ENCODE measurements at places on chromosomes 5 and 9.

DNA sequence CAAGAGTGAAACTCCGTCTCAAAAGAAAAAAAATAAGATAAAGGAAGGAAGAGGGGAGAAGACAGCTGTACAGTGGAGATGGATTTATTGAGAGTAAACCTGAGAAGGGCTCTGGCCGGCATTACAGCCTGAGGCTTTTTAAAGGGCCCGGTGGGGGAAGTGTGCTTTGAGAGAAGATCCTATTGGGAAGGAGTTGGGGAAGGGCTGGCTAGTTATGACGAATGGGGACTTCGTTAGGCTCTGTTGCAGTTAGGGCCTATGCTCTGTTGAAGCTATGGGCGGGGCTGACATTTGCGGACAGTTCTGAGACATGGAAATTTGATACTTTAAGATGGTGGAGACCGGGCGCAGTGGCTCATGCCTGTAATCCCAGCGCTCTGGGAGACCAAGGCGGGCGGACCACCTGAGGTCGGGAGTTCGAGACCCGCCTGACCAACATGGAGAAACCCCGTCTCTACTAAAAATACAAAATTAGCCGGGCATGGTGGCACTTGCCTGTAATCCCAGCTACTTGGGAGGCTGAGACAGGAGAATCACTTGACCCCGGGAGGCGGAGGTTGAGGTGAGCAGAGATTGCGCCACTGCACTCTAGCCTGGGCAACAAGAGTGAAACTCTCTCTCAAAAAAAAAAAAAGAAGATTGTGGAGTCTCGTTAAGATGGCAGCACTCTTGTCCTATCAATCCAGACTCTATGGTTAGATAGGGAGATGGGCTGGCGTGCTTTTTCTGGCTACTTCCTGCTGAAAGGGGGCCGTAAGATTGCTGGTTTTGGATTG, 33.2 kb downstream of the C9orf50 start:
- no peak for DNase-seq

- no peak for DNase-seq
These were observed 39.7 kb downstream of the BNC2 start for GRCh38 chr9:16830806-16831205.

- no peak for DNase-seq
These were observed 17.5 kb upstream of the GPX3 start for GRCh38 chr5:151002681-151003502.

DNA sequence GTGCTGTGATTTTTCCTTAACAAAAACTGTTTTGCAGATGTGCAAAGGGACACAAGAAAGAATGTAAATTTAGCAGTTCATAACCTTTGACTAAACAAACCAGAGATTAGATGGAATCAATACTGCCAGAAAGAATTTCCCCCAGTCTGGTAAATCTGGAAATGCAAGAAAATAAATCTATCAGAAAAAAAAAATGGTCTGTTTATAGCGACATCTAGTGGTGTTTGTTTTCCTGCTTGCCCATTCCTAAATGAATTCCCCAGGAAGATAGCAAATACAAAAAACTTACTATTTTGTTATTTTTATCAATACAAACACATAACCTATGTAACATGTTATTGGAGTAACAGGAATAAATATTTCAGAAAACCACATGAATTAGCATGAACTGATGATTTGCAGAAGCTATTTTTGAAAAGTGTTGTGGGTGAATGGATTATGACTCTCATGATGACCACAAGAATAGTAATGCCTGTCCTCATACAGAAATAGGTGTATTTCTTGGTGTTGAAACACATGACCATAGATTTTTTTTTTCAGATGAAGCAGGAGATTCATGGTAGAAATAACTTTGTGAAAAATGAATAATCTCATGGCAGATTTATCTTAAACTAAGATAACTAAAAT, 1703.8 kb downstream of the MAT2B start:
- DNase-seq = no peak

GRCh38 chr5:61525512-61526206, 193.6 kb downstream of the ZSWIM6 start:
- no peak for DNase-seq

GRCh38 chr9:87382900-87383299, 114.8 kb upstream of the DAPK1 start:
- no peak for DNase-seq

- DNase-seq = no peak
These were observed 430.9 kb downstream of the CHSY3 start for GRCh38 chr5:130335117-130335516.

DNA sequence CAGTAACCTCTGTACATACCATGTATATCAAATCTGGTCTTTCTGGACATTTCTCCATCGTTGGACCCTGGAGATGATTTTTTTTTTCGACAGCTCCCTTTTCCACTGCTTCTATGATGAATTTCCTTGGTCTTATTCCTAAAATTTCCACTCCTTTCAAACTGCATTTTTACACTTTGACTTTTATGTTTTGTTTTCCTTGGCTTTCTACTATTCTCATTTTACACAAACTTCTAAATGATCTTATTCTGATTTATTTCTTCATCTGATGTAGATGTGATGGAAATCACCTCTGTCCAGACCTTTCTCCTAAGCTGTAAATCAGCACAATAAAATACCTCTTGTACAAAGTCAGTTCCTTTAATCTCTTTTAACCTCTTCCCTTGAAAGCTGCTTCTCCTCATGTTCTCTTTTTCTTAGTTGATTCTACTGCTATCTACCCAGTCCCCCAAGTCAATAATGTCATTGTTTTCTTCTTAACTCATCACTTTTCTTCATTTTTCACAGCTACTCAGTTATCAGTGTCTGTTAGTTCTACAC, 48.7 kb upstream of the TUSC1 start:
- DNase-seq = no peak

DNA sequence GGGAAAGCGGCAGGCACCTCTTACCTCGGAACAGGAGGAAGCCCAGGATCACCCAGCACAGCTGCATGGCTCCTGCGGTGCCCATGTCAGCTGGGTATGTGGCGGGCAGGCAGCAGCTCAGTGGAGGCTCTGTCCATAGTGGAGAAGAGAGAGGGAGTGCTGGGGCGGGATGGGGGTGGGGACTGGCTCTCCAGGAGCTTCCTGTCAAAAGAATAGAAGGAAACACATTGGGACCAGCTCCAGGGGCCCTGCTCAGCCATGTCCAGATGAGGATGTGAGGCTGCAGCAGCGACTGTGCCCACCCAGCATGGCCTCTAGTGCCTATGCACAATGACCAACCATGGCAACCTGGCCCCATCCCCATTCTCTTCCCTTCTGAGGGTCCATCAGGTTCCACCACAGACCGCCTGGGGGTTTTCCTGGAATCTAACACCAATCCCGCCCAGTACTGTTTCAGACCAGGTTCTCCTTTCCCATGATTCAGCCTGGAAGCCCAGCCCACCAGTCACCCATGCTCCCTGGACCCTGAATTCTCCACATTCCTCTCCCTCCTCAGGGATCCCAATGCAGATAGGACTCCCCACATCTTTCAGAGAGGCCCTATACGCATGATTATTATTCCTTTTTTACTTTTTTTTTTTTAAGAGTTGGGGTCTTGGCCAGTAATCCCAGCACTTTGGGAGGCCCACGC, at the start of gene ECSCR:
Gene ECSCR (minus strand): TSS at position 158 of the 691 bp plus-strand sequence. CDS start 73 bp downstream, at position 85.
- no peak for DNase-seq

GRCh38 chr5:179061025-179061424, 852 bp downstream of the ZNF354C start:
- no peak for DNase-seq

- DNase-seq = no peak
These were observed 19.3 kb downstream of the KYAT1 start for GRCh38 chr9:128862401-128862851.

GRCh38 chr5:130992095-130992494, 173.0 kb downstream of the HINT1 start:
- DNase-seq = no peak

- no peak for DNase-seq
These were observed 98.2 kb downstream of the DPYSL3 start for GRCh38 chr5:147411359-147412319.

- DNase-seq = peak; percentile 74
These were observed 11.1 kb upstream of the AQP3 start for GRCh38 chr9:33458444-33458843.

DNA sequence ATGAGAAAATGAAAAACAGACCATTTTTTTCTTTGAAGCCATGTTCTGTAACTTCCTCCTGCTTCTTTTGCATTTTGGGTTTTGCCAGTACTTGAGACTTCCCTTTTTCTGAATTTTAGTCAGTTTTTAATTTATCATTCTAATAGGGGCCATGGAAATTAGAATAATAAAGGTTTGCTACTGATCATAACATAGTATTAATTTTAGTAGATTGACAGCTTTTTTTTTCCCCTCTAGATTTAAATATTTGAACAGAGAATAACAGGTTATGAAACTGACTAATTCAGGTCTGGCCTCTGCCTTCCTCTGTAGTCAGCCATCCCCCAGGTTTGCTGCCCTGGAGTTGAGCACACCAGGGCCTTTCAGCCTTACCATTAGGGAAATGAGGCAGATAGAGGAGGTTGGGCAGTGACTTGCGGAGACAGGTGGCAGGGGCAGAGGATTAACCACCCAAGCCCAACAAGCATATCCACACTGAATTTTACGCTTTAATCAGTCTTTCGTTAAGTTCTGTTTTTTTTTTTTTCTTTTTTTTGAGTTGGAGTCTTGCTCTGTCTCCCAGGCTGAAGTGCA, 80.1 kb upstream of the TNFAIP8 start:
- DNase-seq = peak; percentile 67

DNA sequence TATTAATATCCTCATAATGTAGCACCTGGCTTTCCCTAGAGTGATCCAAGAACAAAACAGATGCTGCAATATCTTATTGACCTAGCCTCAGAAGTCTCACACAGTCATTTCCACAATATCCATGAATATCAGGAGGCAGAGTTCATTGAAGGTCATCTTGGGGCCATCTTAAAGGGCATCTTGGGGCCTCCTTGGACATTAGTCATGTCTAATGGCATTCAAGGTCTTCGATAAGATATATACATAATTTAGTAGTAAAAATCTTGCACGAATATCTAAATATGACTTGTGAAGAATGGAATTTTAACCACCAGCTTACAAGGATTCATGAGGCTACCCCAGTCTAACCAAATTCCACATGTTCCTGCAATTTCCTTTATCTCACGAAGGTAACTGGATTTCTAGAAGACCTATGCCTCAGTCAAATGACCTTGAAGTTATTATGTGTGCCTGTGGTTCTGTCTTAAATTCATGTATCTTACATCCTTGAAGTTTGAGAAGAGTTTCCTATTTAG, 163.6 kb upstream of the SPEF2 start:
- no peak for DNase-seq

- no peak for DNase-seq
These were observed 42.8 kb downstream of the RASGEF1C start for GRCh38 chr5:180166176-180166575.

GRCh38 chr5:134524826-134525682, at the start of gene JADE2:
Gene JADE2, plus strand, starts transcription at chr5:134525670. Its CDS starts 10,188 bp downstream, at chr5:134535858.
- peak; percentile 74 for DNase-seq

GRCh38 chr9:71504636-71505035, 263.7 kb downstream of the CEMIP2 start:
- no peak for DNase-seq

- DNase-seq = no peak
These were observed 1.6 kb upstream of the SMIM32 start for GRCh38 chr5:136194576-136194975.

GRCh38 chr9:120392245-120392644, 187.7 kb downstream of the CDK5RAP2 start:
- no peak for DNase-seq

DNA sequence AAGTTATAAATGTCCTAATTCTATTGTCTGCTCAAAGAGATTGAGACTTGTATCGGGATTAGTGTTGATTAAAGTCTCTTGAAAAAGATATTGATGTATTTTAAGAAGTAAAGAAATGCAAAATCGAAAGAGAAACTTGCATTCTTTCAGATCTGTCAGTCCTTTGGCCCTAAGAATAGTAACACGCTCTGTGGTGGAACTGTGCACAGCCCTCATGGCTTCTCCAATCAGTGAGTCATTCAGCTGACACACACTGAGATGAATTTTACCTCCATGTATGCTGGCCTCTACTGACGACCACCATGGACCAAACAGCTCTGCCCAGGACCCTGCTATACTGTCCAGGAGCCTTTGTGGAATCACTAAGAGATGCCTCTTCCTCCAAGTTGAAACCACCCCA, 232.4 kb downstream of the ESM1 start:
- DNase-seq = peak; percentile 51

GRCh38 chr5:120386981-120387380, 77.1 kb upstream of the PRR16 start:
- DNase-seq = no peak

- DNase-seq = no peak
These were observed 93.5 kb downstream of the HRH2 start for GRCh38 chr5:175751369-175751768.

GRCh38 chr9:119707228-119707845, 338.1 kb upstream of the BRINP1 start:
- no peak for DNase-seq

DNA sequence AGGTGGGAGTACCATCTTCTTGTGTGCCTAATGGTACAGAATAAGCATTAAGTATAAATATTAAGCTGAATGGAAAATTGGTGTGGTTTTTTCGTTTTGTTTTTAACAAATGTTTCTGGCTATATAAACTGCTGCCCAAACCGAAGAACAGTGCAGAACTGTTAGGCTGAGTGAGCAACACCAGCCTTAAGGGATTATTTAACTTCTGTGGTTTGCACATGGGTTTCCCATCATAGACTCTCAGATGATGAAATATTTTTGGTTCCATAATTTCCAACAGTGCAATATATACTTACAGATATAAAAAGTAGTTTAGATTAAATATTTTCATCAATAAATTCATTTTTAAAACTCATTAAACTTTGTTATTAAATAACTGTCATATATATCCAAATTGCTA, 16.4 kb downstream of the C5orf63 start:
- no peak for DNase-seq

DNA sequence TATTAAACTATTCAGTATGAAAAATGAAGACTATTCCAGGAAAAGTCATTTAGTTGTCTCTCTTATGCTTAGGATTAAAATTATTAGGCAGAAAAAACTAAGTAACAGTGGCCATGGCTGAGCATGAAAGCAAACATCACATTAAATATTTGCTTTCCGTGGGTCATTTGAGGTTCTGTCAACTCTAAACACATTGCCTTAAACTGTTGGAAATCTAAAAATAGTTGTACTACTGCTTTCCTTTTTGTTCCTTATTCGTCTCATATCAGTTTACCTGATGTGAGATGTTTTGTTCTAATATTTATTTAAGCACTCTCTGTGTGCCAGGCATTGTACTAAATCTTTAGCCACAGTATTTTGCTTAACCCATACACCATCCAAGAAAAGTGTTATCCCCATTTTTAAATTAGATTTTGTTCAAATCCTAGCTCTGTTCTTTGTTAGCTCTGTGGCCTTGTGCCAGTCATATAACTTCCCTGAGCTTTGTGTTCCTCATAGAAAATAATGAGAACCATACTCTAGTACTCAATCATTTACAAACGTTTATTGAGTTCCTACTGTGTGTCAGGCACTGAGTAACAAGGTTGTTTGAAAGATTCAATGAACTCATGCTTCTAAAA, 18.7 kb upstream of the ZNF608 start:
- no peak for DNase-seq

DNA sequence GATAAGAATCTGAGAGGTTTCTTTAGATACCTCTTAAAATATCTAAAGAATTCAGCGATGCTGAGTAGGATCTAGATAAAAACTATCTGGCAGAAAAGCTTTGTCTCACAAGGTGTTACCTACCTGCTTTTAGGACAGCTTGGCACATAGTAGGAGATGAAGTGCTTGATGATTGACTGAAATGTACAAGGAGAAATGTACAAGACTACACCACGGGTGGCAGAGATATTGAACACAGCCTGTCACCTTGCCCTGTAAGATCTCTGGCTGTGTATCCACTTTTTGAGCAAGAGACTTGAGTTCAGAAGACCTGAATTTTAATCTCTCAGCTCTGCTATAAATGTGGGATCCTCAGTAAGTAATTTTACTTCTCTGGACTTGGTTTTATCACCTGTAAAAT, 15.7 kb downstream of the ALDOB start:
- DNase-seq = no peak

- no peak for DNase-seq
These were observed 162.5 kb upstream of the GAS1 start for GRCh38 chr9:87109851-87110250.
